ENCODE measurements at places on chromosomes 7 and 10.

- DNase-seq, result no peak
These were observed 585.0 kb downstream of the AUTS2 start for GRCh38 chr7:70183278-70183677.

- no peak for DNase-seq
These were observed 15.4 kb downstream of the AQP1 start for GRCh38 chr7:30927040-30927439.

DNA sequence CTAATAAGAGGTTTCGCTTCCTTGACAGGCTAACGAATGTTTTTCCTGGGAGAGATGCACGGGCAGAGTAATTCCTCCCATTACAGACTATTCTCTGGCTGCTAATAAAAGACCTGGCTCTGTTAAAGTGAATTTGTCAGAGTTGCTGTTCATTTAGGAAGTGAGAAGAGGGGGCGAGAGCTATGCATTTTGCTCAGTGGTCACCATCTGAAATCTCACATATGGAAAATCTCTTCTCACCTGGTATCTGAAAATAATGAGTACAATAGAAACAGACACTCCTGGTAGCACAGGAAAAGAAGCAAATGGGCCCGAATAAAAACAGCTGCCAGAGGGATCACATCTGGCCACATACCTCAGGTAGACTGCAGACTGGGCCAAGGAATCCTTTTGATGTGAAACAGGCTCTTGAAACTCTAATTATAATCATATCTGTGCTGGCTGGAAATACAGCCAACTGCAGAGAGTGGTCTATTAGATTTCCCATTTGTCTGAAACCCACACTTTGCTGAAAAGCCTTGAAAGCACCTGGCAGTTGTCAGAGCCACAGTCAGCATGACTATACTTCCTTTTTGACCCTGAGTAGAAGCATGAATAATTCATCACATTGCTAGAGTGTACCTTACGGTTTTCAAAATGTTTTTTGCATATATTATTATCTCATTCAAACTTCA, 33.6 kb downstream of the AOAH start:
- no peak for DNase-seq

DNA sequence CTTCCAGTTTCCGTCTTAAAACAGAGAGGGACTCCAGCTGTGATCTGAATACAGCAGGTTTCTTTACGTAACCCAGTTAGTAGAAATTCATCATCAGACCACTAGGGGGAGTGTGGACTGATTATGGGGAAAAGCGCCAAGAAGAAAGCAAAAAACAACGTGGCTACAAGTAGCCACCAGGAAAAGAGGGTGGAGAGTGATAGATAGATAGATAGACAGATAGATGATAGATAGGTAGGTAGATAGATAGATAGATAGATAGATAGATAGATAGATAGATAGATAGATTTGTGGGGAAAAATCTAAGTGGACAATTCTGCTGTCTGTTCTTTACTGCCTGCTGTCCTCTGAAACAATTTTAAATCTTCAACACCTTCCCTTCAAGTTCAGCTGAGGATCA, 12.7 kb upstream of the AKR1B10 start:
- no peak for DNase-seq

DNA sequence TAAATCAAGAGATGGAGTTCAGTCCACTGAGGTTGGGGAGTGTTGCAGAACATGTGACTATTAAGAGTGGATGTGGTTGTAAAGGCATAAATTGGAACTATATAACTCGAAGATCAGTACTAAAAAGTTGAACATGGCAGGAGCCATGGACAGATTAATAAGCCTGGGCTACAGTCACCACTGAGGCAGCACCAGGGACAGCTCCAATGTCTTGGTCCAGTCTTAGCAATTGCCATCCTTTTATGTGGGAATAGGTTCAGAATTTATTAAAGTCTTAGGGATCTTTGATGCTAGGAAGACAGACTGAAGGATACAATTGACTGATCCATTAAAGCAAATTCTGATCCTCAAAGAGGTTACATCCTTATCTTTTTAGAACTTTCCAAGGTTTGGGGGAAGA, 156.6 kb downstream of the ADRA2A start:
- no peak for DNase-seq

GRCh38 chr7:124532166-124532565, 233.4 kb downstream of the GPR37 start:
- DNase-seq, result no peak

- DNase-seq, result no peak
These were observed 98.9 kb downstream of the LRMDA start for GRCh38 chr10:75530299-75530698.

- no peak for DNase-seq
These were observed 202.8 kb downstream of the BAMBI start for GRCh38 chr10:28879875-28880682.

GRCh38 chr10:113473851-113474250, 79.0 kb upstream of the HABP2 start:
- DNase-seq, result no peak

GRCh38 chr10:119349937-119350501, 142.6 kb downstream of the GRK5 start:
- no peak for DNase-seq

DNA sequence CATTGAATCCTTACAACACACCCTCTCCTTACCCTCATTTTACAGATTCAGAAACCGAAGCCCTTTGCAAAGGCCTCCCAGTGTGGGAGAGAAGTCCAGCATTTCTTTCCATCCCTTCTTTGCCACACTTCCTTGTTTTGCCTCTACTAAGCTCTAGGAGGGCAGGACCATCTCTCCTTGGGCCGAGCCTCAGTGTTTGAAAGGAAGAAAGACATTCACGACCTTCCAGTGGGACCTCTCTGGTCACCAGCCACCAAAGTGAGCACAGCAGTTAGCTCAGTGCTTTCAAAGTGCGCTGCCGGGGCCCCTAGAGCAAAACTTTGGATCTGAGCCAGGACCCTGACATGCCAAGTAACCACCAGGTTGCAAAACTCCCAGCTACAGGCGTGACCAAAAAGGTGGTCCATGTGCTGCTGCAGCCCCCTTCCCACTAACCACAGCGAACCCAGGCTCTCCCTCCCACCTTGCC, 12.4 kb downstream of the CTBP2 start:
- no peak for DNase-seq

DNA sequence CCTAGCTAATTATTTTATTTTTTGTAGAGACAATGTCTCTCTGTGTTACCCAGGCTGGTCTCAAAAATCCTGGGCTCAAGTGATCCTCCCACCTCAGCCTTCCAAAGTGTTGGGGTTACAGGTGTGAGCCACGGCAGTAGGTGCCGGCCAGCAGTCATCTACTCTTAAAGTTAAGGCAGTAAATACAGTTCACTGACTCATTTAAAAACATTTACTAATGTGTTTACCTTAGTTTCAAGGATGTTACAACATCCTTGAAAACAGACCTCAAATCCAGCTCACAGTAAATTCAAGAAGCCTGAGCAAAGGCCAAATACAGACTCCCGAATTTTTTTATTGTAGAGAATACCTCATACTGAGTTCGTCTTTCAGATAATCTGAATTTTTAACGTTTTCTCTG, 29.6 kb upstream of the ABCB4 start:
- DNase-seq, result no peak

- DNase-seq, result no peak
These were observed 631 bp downstream of the SUPV3L1 start for GRCh38 chr10:69180525-69181204.

DNA sequence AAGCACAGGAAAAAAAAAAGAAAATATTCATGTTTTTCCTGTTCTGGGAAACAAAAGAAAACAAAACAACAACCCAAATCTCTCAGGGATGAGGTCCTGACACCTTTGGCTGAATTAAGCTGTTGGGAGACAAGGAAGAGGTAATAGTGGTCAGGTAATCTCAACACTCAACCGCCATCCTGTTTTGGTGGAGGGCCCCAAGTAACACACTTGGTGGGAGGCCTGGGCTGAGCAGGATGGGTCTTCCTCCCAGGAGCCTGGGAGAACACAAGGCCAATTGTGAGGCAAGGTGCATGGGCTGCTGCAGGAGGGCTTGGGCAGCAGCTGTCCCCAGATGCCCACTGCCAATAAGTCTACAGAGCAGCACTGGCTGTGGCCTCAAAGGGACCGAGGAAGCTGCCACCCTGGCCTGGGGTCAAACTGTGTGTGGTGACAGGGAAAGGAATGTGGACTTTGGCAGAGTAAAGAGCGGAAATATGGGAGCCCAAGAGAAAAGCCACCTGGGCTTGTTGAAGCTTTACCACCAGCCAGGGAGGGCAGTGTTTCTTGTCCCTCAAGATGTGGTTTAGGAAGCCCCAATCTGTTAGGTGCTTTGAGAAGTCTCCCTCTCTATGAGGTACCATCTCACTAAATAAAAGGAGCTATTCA, 93.5 kb upstream of the SLC25A13 start:
- no peak for DNase-seq

GRCh38 chr10:72449941-72450441, 95.3 kb upstream of the DNAJB12 start:
- DNase-seq, result no peak

GRCh38 chr7:66150471-66150870, 35.8 kb downstream of the CRCP start:
- no peak for DNase-seq

- no peak for DNase-seq
These were observed 22.8 kb downstream of the NSMCE4A start for GRCh38 chr10:121952226-121952625.

GRCh38 chr10:11936389-11937152, 106.0 kb downstream of the UPF2 start:
- no peak for DNase-seq

DNA sequence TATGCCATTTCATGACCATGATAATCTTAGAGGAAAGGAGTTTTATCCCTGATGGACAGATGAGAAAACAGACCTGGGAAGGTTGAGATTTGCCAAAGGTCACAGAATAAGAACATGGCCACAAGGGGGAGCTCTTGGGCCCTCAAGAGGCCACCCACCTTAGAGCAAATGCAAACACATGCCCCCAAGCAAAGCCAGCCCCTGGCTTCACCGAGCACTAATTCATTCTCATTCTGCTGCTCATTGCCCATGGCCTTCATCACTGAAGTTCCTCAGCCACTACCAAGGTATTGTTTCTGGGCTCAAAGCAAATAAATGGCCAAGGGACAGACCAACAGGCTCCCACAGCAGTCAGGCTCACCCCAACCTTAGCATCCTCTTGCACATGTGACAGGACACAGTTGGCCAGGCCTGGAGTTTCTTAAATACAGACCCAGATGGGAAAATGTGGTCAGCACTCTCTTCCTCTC, 44.2 kb downstream of the PDLIM1 start:
- DNase-seq, result peak; percentile 61

- DNase-seq, result no peak
These were observed 223.7 kb upstream of the HABP2 start for GRCh38 chr10:113329121-113329596.

DNA sequence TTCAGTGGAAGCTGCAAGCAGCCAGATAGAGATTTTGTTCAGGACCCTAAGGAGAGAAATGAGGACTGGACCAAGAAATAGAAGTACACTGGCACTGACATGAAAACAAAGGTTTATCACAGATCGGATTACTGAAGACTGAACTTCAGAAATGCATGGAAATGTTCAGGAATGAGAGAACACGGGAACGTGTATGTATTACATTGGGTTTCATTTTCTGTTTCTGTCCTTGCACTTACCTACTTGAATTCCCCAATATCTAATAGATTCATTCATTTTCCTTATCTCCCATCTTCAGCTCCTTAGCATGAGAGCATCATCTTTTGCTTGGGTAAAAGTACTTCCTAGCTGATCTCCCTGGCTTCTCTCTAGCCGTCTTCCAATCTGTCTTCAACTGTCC, 114.5 kb downstream of the CACNB2 start:
- no peak for DNase-seq

DNA sequence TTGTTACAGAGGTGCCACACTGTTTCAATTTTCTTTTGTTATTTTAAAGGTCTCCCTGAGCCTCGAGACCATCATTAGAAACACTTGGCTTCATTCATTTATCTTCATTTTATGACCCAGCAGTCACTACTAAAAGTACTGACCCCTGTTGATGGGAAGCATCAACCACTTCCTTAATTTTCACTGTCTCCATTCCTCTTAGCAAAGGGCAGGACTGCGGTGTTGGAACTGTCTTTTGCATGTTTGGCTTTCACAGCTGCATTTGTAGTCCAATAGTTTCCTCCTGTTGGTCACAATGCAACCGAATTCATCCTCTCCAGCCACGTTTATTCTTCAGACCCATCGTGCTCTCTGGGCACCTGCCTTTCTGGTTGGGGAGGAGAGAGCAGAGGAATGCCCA, 46.7 kb upstream of the PDZD8 start:
- DNase-seq, result no peak

GRCh38 chr7:21066221-21066620, 279.5 kb upstream of the SP8 start:
- no peak for DNase-seq

DNA sequence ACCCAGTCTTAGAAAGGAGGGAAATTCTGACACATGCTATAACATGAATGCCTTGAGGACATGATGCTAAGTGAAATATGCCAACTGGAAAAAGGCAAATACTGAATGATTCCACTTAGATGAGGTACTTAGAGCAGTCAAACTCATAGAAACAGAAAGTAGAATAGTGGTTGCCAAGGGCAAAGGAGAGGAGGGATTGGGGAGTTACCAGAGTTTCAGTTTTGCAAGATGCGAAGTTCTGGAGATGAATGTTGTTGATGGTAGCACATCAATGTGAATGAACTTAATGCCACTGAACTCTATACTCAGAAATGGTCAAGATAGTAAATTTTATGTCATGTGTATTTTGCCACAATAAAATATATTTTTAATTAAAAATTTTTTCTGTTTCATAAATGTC, 38.9 kb downstream of the DRGX start:
- DNase-seq, result no peak

DNA sequence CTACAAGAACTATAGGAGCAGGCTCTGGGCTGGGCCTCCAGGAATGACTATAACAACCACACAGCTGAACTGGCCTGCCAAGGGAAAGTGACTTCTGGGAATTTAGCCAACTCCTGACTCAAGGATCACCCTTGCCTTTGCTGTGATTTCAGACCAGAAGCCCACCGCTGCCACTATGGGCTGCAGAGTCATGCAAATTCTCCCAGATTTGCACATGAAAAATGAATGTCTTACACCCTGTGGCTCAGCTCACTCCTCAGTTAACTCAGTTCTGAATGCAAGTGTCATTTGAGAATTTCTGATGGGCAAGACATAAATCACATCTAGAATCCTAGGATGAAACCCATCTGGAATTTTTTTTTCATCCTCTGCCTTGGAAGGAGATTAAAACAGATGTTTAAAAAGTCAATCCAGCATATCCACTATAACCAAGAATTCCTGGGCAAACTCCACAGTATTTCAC, 186.5 kb upstream of the BET1 start:
- no peak for DNase-seq

Data from activated naive CD8-positive, alpha-beta T cell treated with anti-CD3 and anti-CD28 coated beads, Interleukin-2, amount 10 ng/mL, durations not matched to agents 7 days and 5 days (primary cell).